ENCODE measurements at places on chromosomes 3 and 15.

- peak; percentile 23 for DNase-seq
Observed at GRCh38 chr3:69999140-70000027, at the start of gene SAMMSON. Gene SAMMSON (plus strand): TSS chr3:69999733.

GRCh38 chr3:46634856-46635255 is 22.5 kb downstream of the FAM240A start:
- DNase-seq: no peak

DNA sequence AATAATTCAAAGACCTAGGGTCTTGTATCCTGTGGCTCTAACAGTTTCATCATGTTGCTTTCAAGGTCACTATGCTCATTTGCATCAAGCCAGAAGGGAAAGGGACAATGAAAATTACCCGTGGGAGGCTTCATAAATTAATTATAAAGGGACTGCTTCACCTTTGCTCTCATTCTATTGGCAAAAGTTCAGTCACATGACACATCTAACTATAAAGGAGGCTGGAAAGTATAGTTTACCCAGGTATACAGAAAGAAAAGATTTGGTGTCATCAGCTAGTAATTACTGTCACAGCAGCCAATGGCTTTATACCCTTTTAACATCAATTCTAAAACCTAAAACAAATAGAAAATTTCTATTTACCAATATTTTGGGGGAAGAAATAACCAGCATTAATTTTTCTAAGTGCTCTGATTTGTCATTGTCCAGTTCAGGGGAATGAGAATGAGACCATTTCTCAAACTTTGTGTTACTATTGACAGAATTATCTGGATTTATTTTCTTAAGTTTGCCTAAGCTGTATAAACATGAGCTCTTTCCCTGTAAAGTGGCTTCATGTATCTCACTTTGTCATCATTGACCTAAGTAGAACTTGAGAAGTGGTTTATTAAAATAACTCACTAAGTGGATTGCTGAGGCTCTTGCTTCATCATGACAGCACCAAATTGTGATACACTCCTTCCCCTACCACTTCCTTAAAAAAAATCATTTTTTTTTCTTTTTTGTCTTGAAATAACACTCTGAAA is 257.7 kb upstream of the PEX5L start:
- no peak for DNase-seq

DNA sequence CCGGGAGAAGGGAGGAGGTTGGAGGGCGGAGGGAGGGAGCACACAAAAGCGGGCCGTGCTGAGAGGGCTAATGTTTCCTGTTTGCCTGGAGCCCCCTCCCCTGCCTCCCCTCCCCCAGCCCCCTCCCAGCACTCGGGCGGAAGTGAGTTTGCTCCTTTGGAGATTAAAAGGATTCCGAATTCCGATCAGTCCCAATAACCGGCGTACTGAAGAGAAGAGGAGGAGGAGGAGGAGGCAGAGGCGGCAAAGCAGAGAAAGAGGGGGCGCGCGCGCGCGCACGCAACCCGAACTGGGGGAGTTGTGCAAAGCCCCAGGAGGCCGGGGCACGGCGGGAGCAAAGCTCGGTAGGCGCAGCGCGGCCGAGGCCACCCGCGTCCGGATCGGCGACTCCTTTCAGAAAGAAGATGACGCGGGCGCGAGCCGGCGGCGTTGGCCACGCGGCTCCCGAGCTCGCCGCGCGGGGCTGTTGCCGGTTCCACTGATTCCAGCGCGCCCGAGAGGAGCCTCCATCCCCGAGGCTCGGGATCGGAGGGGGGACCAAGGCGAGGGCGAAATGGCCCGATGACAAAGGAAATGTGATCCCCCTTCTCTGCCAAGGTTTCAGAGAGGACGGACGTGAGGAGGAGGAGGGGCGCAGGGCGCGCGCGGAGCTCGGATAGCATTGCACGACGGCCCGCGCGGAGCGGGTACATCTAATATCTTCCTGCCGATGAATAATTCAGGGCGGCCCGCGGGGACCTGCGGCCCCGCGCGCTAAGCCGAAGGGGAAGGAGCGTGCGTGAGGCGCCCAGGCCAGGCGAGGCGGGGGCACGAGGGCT is 1.1 kb upstream of the TRIM71 start:
- DNase-seq: no peak

DNA sequence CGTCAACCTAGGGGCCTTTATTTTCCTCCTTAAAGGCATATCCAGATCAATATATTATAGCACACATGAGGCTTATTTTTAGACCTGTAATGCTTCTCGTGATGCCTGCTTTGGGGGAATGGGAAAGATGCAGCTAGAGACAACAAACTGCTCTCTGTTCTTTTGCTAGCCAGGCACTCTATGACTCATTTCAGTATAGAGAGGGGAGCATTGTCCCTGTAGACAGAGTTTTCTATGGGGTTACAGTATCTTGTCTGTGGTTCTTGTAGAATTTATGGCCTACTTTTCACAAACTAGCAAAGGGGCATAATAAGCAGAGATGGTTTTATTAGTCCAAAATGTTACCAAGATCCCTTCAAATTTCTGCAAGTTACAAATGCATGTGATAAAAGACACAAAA is 305.6 kb downstream of the LSAMP start:
- no peak for DNase-seq

GRCh38 chr3:37141676-37142075 is 32.7 kb downstream of the LRRFIP2 start:
- DNase-seq: no peak

DNA sequence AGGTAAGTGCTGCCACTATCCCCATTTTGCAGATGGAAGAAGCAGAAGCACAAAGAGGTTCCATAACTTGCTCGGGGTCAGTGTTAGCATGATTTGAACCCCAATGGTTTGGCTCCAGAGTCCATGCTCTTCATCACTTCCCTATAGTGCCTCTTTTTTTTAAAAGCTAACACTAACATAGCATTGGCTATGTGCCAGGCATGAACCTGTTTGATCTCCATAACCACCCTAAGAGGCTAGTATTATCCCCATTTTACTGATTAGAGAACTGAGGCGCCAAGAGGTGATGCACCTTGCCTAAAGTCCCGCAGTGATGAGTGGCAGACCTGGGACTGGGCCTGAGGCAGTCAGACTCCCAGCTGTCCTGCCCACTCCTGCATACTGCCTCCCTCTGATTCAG is 7.3 kb downstream of the LINGO1 start:
- DNase-seq: no peak

- no peak for DNase-seq
Observed at GRCh38 chr15:76075046-76075445, 15.3 kb downstream of the TMEM266 start.

- no peak for DNase-seq
Observed at GRCh38 chr3:125039131-125040100, 16.4 kb downstream of the HEG1 start.

GRCh38 chr3:187368251-187369088 is at the start of gene RTP4:
Gene RTP4 (plus strand): TSS chr3:187368385. CDS start chr3:187368442, 57 bp downstream.
- no peak for DNase-seq

DNA sequence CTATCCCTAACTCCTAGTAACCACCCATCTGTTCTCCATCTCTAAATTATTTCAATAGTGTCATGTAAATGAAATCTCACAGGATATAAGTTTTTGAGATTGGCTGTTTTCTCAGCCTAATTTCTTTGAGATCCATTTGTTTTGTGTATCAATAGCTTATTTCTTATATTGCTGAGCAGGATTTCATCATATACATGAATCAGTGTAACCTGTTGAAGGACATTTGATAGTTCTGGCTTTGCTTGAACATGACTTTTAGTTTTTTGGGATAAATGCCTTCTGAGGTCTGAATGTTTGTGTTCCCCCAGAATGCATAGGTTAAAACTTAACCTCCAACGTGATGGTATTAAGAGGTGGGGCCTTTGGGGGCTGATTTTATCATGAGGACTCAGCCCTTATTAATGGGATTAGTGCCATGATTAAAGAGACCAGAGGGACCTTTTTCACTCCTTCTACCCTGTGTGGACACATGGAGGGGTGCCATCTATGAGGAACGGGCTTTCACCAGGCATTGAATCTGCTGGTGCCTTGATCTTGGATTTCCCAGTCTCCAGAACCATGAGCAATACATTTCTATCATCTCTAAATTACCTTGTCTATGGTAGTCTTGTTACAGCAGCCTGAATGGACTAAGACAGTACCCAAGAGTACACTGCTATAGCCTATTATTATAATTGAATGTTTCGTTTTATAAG is 118.3 kb downstream of the FNDC3B start:
- no peak for DNase-seq

- no peak for DNase-seq
Observed at GRCh38 chr3:8488411-8488810, 13.2 kb upstream of the LMCD1 start.

- DNase-seq: no peak
Observed at GRCh38 chr3:30069056-30069455, 537.3 kb upstream of the TGFBR2 start.

- no peak for DNase-seq
Observed at GRCh38 chr3:70726961-70727360, 414.5 kb upstream of the MDFIC2 start.

- DNase-seq: no peak
Observed at GRCh38 chr3:51708216-51708845, 1.5 kb downstream of the GRM2 start.

- DNase-seq: peak; percentile 86
Observed at GRCh38 chr3:28940530-28940929, 340.3 kb upstream of the RBMS3 start.

DNA sequence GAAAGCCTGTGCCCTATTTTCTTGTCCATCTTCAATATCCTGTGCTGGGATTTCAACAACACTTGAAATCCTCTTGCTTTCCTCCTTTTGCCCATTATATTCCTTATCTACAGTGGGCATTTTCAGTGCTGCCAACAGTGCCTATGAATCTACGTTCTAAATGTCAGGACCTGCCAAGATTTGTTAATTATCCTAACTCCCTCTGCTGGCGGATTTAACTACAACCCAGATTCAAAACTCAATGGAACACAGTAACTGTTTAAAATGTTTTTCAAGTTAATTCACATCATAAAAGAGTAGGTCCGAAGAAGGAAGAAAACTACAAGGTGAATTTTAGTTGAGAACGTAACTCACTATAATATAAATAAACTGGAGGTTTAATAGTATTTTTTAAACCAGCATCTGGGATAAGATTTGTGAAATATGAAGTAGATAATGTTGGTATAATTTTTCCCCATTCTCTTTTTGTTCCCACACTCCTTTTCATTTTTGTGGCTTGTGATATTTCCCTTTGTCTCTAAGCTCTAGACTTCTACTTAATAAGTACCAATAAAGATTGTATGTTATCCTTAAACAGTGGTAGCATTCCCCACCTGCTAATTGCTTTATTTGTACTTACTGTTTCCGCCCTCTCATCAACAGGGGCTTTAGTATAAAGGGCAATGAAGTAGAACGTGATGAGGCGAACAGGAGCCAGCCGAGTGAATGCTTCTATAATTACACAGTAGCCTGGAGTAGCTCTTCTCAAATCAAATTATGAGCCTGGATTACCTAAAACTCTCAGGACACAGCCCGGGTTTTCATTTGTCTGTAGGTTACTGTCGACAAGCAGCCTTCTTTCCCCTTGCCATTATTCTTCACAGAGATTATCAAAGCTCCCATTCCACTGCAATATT is 302.5 kb upstream of the ATP11B start:
- DNase-seq: no peak

- DNase-seq: no peak
Observed at GRCh38 chr3:18556001-18556408, 130.9 kb upstream of the SATB1 start.

DNA sequence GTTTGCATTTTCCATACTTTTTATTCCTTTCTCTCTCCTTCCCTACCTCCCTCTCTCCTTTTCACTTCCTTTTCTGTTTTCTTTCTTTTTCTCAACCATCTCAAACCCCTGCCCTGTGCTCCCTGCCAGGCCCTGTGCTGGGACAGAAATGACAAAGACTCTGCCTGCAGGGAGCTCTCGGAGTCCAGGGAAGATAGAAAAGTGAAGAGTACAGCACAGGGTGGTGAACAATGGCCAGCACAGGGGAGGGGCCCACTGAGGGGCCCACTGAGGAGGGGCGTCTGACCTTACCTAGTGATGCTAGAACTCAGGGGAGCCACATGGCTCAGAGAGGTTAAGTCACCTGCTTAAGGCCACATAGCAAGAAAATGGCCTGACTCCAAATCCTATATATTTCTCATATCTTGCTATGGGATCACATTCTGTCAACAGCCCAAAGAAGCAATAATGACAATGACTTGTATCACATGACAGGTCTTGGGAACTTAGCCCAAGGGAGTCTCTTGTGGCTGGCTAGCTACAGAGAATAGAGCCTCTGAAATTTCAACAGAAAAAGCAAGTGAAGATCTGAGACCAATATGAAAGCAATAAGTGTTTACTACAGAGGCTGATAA is 44.3 kb upstream of the ATP2B2 start:
- no peak for DNase-seq

GRCh38 chr3:87367736-87368135 is 91.4 kb upstream of the POU1F1 start:
- no peak for DNase-seq

- no peak for DNase-seq
Observed at GRCh38 chr15:22258398-22259150, 178.2 kb downstream of the OR4M2 start.

- DNase-seq: no peak
Observed at GRCh38 chr15:83886321-83886720, 232.4 kb downstream of the ADAMTSL3 start.

DNA sequence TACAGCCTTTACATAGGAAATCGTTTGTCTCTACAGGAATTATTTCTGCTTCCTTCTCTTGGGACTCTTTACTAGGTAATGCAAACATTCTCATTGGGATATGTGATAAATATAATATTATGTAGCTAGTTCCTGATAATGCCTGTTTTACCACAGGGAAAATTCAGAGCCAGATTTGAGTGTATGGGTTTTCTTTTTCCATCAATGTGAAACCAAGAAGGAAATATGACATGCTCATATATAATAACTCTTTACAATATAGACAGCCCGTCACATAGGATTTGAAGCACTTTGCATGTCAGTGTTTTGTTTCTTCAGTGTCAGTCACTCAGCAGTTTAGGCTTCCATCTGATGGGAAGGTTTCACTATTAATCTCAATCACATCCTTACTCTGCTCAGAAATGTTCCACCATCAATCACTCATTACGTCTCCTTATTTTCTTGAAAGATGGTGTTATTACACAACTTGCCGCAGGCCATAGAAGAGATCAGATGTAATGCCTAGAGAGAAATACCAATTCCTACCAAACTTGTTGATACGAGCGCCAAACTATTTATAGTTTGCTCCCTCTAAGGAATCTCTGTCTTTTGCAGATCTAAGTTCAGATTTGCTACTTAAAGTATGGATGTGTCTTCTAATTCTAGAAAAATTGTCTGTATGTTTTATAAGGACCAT is 314.8 kb downstream of the DIPK2A start:
- DNase-seq: no peak

DNA sequence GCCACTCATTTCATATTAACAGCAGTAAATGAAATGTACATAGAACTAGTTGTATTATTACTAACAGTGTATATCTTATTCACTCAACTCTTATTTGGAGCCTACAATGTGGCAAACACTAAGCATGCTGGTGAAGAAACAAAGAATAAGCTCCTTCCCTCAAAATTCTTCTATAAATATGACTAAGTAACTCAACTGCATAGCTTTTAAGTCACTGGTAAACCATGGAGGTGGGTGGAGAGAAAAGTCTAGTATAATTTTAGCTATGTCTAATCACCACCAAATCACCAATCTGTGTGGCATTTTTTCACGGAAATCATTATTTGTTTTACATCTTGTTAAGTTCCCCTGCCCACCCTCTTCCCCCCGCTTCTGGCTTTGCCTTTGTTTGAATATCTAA is 17.5 kb downstream of the COPS2 start:
- DNase-seq: peak; percentile 36
